ENCODE measurements at places on chromosomes 6 and 20.

GRCh38 chr6:15308435-15309213, 62.8 kb downstream of the JARID2 start:
- no peak for DNase-seq

- no peak for DNase-seq
These were observed 18.0 kb downstream of the C6orf52 start for GRCh38 chr6:10676403-10676802.

DNA sequence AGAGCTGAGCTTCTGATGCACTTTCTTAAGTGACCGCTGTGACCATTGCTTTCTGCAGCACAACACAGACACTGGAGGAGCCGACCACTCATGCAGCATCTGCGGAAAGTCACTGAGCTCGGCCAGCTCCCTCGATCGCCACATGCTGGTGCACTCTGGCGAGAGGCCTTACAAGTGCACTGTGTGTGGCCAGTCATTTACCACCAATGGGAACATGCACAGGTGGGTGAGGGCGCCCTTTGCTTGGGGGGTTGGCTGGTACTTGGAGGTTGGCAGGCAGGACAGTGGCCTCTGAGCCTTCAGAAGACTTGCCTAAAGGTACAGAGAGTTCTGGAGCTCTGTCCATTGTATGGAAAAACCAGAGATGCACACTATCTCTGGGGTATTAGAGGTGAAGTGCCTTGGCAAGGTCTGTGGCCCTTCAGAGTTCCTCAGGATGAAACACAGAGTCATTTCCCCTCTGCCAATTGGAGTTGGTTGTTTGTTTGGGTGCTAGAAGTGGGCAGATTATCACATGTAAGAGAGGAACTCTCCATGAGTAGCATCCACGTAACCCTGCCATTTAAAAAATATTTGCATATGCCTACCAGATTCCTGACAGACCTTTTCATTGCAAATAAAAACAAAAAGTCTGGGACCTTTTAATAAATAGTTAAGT, 81.5 kb downstream of the RREB1 start:
- DNase-seq = no peak

- DNase-seq = no peak
These were observed 228.0 kb upstream of the PLN start for GRCh38 chr6:118319894-118320649.

DNA sequence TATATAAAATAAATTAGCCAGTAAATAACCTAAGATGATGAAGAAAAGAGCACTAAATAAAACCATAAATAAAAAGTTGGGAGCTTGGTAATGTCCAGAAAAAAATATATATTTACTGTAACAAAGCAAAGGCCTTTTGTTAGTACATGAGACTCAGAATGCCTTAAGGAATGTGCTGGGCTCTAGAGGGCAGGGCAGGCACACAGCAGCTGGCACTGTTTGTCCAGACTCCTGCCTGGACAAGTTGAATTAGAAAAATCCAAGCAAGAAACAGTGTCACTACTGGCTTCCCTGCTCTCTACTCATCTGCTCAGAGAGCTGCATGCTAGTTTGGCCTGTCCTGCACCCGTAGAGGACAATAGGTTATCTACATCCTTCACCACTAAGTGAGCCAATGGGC, 8.8 kb downstream of the DEFB129 start:
- DNase-seq = no peak

DNA sequence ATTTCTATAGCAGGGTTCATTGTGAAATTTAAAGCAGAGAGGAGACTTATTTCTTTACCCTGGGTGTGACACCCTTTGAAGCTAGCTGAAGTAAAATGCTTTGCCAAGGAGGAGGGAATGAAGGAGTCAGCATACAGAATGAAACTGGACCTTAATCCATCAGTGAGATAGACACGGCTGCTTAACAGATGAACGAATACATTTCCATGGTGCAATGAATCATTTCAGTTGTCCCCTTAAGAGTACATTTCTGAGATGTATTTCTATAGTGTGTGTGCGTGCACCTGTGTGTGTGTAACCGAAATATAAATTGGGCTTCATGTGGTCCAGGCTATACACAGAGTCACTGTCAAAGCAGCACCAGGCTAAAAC, 73.8 kb upstream of the CD93 start:
- no peak for DNase-seq

DNA sequence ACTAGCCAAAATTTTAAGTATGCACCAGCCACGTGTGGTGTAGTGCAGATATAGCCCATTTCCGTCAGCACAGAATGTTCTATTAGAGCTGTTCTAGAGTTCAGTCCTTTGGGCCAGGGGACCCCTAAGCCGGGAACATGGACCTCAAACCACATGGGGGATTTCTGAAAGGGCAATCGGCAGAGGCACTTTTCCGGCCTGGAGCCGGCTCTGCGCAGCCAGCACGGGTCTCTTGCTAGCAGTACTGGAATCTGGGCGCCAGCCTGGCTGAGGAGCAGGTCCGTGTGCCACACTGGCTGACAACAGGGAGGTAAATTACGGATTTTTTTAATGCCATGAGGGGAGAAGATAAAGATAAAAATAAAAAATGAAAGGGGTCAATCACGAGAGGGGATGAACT, 120.5 kb downstream of the SULF2 start:
- DNase-seq = no peak

DNA sequence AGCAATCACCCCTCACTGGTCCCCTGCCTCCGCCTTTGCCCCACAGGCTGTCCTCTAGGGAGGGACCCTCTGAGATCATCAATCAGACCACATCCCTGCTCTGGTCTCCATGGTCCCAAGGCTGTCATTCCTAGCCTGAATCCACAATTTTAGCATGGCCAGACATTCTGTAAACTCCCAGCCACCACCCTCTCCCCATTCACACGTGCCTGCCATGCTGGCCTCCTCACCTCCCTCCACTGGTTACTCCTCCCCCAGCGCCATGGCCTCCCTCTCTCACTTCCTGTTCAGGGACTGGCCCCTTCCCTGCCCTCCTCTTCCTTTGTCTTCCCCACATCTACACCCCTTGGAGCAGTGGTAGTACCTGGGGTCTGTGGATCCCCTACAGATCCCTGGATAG, 150.7 kb upstream of the MLN start:
- no peak for DNase-seq

GRCh38 chr6:151057061-151057460, 182.7 kb upstream of the AKAP12 start:
- DNase-seq = no peak

DNA sequence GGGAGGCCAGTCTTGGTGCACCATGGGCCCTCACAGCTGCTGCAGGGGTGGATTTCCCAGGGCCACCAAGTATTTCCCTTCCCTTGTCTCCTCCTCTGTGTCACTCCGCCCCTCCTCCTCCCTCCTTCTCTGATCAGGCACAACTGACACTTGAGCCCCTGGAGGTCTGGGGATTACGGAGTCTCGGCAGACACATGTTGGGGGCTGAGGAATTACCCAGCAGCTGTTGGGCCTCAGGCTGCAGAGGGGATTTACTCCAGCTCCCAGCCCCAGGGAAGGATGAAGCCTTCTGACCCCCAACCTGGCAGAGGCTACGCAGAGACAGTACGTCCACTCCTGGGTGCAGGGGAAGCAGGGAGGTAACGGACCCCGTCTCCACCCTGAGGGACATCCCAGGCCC, 420.5 kb upstream of the SULF2 start:
- no peak for DNase-seq

DNA sequence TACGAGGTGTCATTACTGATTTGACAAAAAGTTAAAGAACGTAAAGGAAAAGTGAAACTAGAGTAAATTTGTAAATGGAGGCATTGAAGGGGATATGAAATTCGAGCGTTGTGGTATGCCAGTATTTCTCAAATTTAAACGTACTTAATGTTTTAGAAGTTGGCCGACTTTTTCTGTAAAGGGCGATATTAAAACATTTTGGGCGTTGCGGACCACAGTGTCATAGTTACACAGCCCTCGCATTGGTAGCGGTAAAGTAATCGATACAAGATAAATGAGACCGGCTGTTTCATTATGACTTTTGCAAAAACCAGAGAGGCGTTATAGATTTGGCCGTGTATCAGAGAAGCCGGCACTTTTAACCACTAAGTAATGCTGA, 39.6 kb downstream of the OR2B2 start:
- no peak for DNase-seq

DNA sequence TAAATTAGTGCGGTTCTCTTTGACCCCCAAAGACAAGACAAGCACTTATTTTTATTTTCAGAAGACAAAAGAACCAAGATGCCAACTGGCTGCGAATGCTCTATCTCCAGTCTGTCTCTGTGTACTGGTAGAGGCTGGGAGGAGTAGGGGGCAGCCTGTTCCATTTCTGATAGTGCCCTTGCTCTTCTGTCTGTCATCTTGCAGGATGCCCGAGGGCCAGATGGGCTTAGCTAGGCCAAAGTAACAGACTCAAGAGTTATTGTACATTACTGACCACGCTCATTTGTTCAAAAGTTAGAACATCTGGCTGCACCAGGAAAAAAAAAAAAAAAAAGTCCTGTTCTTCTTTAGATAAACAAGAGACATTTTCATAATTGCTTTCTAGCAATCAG, 198.1 kb upstream of the UST start:
- DNase-seq = no peak

- no peak for DNase-seq
These were observed 131.1 kb upstream of the COL21A1 start for GRCh38 chr6:56378507-56378906.

DNA sequence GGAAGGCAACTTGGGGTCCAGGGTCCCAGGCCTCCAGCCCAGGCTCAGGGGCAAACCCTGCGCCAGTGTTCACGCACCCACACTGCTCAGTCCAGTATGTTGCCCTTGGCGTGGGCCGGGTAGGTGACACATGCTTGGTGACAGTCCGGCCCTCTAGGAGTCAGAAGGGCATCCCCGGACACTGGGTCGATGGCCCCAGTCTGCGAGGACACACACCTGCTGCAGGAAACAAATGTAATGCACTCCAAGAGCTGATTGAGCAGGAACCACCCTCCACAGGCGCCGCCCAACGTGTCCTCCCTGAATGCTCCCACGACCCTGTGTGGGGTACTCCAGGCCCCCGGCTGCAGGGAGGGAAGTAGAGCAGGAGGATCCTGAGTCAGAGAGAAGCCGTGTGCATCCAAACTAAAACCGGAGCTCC, 160.7 kb downstream of the DLL1 start:
- no peak for DNase-seq

- peak; percentile 65 for DNase-seq
These were observed 21.1 kb upstream of the NOTCH4 start for GRCh38 chr6:32244946-32245398.

DNA sequence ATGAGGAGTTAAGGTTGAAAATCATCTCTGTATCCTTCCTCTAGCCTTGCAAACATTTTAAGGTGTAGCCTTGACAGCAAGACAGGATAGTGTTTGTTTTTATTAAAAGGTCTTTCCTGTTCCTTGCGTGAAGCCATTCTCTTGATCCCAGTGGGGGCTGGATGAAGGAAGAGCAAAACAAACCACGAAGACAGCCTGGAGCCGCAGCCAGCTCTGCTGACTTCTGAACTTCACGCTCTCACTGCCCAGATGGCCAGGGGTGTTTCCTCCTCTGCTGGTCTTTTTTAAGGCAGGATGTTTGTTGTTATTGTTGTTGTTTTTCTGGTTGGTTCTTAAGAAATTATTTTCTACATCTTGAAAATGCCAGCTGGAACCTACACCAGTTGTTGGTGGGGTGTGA, 156.4 kb downstream of the MTHFD1L start:
- DNase-seq = no peak

DNA sequence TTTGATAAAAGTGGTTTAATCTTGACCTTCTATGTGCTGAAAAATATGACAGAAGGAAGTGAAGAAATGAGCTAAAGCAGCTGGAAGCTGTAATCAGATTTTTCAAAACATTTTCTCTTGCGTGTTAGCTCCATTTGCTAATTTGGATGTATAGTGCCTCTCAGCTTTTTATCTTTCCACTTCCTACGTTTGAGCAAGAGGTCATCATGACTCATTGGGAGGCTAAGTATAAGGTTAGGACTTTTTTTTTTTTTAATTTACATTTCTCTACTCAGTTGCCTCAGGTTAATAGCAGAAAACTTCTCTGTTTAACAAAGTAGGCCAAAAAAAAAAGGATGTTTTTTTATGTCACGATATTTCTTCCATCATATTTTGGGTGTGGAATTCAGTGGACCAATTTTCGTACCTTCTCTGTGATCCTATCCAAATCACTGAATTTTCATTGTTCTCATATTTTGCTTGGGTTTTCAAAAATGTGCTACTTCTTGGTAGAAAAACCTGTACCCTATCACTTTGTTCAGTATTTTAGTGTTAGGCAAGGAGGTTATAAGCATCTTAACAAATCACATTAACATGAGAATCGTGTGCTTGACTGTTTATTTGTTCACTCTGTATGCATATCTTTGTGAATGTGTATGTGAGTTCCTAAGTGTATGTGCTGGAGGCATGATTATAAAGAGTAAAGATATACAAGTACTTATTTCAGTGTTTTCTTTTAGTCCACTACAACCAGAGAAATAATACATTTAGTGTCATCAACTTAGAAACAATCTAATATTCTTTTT, 1028.3 kb upstream of the EYS start:
- no peak for DNase-seq

- DNase-seq = no peak
These were observed 41.4 kb downstream of the PHACTR3 start for GRCh38 chr20:59645761-59646171.

DNA sequence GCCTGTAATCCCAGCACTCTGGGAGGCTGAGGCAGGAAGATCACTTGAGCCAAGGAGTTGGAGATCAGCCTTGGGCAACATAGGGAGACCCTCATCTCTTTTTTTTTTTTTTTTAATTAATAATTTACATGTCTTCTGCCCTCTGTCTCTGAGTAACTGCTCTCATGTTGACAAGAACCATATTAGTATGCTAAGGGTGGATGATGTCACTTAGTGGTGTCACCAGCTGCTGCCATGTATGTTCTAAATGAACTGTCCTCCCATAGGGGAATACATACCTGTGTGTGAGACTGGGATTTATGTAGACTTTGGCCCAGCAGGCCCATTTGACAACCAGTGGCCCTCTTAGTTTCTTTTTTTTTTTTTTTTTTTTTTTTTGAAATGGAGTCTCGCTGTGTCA, 65.6 kb downstream of the SCAND1 start:
- no peak for DNase-seq

- no peak for DNase-seq
These were observed 76.6 kb downstream of the ANKEF1 start for GRCh38 chr20:10111139-10111958.

DNA sequence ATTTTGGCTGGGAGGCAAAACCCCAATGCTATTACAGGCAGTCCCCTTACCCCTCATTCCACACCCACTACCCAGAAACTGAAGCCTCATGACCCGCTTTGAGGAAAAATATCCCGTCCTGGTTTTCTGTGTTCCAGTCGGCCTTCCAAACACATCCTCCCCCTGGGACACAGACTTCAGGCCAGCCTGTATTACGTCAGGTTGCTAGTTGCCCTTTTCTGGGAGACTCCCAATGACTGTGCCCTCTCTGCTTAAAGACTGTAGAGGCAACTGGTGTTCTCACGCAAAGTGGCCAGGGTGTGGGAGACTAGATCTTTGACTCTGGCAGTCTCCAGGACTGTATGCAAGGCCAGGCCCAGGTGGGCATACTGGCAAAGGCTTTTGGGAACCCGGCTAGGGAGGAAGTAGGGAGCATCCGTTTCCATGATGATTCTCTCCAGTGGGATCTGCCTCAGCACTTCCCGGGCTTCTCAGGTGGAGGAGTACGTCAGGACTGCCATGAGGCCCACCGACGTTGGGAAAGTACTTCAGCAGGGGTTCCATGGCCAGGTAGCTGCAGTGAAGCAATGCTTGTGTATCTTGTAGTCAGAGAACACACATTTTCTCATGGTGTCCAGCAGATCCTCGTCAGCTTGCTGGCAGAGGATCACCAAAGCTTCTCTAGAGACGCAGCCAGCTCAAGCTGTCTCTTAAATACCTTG, 34.9 kb downstream of the DYNLT1 start:
- DNase-seq = no peak

- no peak for DNase-seq
These were observed 19.4 kb downstream of the TMEM200A start for GRCh38 chr6:130385064-130385695.
